ENCODE measurements at places on chromosomes 7 and 10.

DNA sequence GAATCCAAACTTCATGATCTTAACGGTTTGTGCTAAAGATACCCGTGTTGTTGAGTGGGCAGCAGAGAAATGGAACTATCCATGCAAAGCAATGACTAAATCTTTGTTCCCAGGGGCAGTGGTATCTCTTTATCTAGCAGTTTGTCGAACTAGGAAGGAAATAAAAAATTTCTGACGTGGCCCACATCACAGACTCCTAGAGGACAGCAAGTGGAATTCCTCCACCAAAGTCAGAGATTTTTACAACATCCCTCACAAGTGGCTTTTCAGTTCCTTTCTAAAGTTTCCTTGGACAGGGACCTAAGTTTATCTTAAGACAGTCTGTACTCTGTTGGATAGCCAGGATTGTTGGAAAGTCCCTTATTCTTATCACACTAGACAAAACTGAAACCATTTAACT lies 136.0 kb downstream of the RAPGEF5 start:
- no peak for DNase-seq

GRCh38 chr10:70440296-70441160 lies 953 bp downstream of the NODAL start:
- no peak for DNase-seq

DNA sequence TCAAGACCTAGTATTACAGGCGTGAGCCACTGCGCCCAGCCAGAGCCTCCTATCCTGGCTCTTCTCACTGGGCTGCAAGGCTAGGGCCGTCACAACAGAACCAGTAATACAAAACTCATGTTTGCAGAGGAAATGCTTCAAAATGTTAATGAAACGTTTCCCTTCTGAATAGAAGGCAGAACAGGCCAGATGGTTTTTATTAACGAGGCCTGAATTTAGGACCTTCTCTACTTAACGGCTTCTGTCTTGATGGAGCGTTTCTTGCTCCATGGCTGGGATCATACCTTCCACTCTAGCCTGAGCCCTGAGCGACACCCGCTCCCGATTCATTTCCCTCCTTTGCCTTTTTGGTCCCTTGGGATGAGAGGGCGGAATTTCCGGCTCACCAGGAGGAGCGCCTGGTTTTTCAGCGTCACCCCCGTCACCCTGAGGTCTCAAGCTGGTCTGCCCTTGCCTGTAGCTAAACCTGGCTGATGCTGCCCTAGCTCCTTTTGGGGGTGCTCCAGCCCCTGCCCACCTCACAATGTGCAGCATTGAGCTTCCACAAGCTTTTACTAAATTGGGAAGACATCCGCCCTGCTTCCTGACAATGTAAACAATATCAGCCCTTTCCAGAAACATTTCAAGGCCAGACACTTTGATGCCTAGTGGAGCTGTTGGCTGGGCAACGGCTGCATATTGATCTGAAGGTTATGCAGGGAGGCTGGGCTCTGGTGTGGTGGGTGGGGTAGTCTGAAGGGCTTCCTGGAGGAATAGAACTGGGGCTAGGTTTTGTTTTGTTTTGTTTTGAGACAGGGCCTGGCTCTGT lies 5.2 kb downstream of the CLIP2 start:
- DNase-seq = no peak

DNA sequence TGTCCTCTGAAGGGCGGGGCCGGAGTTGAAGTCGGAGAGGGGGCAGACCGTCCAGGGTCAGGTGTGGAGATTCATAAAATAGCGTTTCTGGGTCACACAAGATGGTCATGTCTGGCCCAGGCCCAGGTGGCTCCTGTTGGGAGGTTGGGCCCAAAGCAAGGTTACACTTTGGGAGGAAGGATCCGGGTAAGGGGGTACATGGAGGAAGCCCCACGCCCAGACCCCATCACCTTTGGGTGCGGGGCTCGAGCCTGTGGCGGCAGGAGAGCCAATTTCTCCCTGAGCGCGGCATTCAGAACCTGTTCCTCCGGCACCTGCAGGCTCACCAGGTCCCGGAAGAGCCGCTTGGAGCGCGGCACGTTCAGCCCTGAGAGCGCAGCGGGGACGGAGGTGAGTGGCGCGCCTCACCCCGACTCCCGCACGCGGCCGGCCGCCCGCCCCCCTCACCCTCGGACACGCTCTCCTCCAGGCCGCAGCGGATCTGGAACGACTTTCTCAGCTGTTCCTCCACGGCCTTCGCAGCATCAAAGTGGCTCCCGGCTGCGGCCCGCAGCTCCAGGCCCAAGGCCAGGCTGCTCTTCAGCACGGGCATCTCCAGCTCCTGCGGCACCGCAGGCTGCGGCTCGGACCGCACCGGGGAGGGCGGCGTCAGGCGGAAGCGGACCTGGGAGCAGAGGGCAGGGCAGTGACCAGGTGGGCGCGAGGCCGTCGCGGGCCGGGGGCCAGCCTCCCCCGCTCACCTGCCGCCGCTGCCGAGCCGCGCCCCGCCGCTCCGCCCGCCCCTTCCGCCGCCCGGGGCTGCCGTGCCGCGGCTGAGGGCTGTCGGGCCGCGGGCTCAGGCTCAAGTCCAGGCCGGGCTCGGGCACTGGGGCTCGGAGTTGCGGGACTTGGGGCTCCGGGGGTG lies 644 bp downstream of the PPP1R35 start:
- peak; percentile 36 for DNase-seq

GRCh38 chr10:14617852-14618251 lies 156.8 kb downstream of the FAM107B start:
- no peak for DNase-seq

GRCh38 chr7:76155938-76156337 lies 45.8 kb upstream of the SRRM3 start:
- no peak for DNase-seq

GRCh38 chr10:123565691-123566660 lies 100.2 kb upstream of the GPR26 start:
- no peak for DNase-seq

GRCh38 chr7:141328290-141328689 lies 222.9 kb upstream of the AGK start:
- no peak for DNase-seq

- DNase-seq = peak; percentile 10
These were observed 2.6 kb downstream of the MRPS33 start for GRCh38 chr7:141012044-141012685.

DNA sequence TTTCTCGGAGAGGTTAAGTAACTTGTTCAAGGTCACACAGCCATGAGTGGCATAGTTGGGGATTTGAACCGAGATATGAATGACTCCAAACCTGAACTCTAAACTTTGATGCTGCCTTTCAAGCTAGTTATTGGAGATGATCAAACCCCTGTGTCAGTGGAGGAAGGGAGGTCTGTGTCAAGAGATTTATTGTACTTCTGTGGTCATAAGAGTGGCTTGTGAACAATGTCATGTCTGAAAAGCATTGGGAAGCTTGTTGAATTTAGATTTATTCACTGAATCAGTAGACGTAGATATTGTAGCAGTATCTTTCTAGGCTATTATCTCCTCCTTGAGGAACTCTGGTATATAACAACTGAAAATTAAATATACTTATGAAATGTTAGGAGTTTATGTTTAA lies 27.3 kb downstream of the SNX10 start:
- DNase-seq = no peak

DNA sequence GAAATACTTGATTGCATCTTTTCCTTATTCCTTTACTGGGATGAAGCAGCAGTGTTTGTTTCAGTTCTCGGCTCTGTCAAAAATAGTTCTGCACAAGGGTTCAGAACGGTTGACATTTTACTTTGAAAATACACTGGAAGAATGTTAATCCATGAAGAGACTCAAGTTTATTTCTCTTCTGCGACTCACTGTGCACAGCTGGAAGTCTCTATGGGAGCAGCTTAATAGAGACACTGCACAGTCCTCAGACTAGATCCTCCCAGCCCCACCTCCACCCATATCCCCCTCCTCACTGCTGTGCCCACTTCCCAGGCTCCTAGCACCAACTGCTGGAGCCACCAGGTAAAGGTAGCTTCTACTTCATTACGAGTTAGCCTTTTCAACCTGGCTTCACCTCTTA lies 517.8 kb downstream of the GRID1 start:
- no peak for DNase-seq

DNA sequence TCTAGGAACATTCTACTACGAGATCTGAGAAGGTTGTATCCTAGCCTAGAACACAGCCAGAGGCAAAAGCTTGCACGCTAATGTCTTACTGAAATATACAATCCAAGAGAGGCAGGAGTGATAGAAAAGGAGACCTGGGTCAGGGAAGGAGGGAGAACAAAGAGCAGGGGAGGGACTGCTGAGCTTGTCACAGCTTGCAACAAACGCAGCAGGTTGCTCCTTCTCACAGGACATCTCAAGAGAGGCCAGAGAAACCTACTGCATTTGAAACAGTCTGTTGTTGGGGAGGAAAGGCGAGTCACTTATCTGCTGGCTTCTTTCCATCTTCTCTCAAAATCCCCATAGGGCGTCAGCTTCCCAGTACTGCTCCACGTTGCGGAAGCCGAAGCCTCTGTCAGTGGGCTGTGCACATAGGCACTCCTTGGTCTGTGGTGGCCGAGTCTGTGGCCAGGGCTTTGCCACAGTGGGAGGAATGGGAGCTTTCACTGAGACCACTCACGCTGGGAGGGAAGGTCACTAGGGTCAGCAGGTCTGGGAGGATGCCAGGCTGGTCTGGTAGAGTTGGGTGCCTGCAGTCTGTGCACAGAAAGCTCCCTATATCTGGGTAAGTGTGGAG lies 25.8 kb upstream of the GPNMB start:
- no peak for DNase-seq

GRCh38 chr10:3671386-3671955 lies 113.5 kb downstream of the KLF6 start:
- no peak for DNase-seq

DNA sequence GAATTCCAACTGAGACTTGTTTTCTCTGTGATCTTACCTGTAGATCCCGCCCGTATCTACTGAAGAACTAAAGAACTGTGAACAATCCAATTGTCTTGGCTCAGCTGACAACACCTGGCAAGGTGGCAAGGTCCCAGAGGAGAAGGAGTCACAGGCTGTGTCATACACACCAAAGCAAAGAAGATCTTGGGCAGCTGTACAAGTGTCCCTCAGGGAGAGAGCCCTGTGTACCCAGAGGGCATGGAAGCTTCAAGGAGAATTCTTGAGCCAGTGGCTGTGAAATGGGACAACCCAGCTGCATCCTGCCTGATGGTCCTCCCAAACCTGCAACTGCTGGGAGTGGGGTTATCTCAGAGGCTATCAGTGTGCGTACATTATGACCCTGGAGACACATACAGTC lies 46.7 kb upstream of the TECTB start:
- DNase-seq = no peak

GRCh38 chr7:98902523-98902922 lies 24.2 kb downstream of the TRRAP start:
- no peak for DNase-seq

GRCh38 chr10:65847436-65848230 lies 1078.2 kb upstream of the LRRTM3 start:
- DNase-seq = no peak

DNA sequence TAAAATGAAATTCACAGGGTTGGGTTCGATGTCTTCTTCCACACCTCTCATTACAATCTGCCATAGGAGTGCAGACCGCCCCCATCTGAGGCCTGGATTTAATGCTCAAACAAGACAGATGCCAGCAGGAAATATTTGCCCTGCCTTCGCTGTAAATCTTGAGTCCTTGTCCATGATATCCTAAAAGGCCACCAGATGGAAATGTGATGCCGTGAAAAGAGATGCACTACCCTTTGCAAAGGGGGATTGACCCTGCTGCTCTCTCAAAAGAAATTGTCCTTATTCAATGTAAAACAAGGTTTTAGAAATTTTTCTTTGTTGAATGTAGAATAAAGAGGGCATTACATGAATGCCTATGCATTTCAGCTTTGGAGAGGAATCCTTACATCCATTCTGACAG lies 37.5 kb downstream of the AGAP4 start:
- DNase-seq = no peak

DNA sequence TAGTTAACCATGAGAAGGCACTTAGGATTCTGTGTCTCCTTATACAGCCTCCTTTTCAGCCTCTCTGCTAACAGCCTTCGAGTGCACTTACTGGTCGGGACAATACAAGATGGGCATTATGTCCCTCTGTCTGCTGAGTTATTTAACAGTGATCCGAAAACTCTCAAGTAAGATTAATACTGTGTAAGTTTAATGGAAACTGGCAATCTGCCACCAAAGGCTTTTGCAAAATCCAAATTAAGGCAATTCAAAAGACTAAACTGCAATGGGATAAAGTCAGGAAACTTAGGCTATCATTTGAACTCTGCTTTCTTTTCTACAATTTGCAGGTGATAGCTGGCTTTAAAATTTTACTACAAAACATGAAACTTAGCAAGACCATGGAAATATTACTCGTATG lies 477.8 kb downstream of the TFEC start:
- no peak for DNase-seq

- DNase-seq = no peak
These were observed 5.1 kb upstream of the EMX2 start for GRCh38 chr10:117537436-117537903.

DNA sequence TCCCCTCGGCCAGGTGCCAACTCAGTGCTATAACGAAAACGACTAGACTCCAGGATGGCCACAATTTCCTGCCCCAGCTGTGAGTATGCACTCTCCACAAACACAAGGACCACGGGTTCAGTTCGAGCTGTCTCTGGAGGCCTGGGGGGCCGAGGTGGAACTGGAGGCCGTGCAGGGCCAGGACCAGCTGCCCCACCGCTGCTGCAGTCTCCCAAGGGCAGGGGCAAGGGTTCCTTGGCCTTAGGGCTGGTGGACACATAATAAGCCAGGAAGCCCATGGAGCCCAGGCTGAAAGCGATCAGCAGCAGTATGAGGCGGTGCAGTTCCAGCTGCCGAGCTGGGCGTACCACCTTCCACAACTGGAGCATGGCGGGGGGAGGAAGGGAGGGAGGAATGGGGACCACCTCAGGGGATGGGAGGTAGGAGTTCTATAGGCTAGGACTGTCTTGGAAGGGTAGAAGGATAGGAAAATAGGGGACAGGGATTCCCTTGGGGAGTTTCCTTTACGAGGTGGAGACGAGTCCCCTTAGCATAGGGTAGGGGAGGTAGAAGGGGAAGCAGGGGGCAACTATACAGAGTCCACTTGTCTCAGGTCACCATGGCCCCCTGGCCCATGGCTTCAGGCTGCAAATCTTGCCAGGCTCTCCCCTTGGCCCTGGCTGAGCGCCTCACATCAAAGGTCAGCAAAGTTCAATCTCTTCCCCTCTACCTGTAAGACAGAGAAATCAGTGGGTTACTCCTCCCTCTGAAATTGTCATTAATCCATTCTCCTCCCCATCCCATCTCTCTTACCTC lies 3.2 kb downstream of the NDST2 start:
- DNase-seq = no peak

DNA sequence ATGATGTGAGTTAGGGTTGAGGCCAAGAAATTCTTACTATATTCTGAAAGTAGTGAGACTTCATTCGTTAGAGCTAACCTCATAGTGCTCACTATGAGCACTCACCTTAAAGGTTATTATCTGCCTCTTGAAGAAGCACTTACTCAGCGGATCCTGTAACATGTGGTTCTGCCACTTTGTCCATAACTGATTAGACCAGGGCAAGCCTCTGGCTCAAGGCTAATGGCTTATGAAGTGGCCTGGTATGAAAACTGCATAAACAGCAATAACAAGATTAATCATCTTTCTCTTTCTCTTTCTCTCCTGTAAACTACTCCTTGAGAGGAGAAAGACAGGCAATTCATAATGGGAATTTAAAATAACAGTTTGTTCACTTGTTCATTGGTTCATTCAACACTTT lies 82.8 kb downstream of the MAPK8 start:
- DNase-seq = no peak

Data from activated CD4-positive, CD25-positive, alpha-beta regulatory T cell (primary cell).